T-helper 1 cell (primary cell): ENCODE measurements at places on chromosomes 6 and 20.

DNA sequence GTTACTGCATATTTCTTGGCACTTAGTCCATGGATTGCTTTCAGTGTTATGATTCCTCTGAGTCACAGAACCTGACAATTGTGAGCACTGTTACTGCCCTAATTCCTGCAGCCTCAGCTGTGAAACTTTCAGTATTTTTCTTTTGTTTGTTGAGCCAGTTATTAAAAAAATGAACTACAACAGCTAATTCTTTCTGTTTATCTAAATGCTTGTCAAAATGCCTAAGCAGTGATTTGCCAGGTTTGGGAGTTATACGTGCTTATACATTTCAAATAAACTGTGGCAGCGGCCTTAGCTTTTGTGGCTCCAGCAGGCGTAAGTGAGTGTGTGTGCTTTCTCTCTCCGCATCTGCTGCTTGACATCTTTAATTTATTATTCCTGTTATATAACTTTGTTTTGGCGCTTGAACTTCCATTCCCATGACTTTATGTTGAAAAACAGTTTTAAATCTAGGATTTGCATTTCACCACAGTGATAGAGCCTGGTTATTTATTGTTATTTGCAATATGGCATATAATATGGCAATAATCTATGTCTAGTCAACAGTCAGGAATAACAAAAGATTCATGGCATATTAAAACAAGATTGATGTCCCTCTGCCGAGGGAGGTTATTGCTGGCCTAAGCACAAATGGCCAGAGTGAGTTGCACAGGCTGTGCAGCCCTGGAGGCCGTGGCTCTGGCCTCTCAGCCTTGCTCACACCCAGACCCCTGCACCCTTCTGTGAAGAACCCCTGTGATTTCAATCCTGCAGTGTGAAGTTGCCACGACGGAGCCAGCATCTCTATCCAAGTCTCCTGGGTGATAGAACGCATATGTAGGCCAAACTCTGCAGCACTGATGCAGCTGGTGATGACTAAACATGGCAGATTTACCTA lies 303.4 kb downstream of the THBS2 start:
- no peak for DNase-seq

DNA sequence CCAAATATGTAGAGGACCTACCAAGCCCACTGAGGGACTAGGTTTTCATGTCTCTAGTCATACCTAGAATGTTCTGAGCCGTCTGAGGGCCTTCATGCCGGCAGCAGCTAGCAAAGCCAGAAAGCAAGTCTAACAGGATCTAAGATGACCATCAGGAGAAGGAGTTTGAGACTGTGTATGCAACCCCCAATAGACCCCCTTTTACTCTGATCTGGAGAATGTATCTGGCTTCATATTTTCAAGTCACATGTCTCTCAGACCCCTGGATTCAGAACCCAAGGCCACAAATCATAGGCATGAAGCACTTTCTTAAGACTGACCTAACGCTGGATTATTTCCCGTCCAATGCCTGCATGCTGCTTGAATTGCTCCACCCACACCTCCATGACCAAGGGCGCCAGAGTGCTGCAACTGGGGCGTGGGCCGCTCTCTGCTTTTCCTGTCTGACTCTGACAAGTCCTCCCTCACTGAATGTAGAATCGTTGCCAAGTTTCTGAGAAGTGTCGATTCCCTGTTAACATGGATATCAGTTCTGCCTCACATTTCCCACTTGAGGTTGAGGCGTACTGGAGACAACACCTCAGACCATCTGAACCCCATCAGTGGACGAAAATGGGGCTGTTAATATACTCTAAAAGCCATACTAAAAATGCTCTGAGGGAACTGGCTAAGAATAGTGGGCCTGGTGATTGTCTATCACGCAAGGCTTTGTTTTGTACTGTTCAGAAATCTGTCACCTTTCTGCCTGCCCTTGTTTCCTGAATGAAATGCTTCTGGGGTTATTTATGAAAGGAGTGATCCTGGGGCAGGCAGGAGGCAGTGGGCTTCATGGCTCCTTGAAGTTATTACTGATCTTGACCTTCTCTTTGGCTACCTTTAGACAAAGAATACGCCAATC lies 23.9 kb upstream of the ASXL1 start:
- DNase-seq = peak; percentile 18

- peak; percentile 64 for DNase-seq
These were observed 2.5 kb downstream of the IP6K3 start for GRCh38 chr6:33744001-33744848.

DNA sequence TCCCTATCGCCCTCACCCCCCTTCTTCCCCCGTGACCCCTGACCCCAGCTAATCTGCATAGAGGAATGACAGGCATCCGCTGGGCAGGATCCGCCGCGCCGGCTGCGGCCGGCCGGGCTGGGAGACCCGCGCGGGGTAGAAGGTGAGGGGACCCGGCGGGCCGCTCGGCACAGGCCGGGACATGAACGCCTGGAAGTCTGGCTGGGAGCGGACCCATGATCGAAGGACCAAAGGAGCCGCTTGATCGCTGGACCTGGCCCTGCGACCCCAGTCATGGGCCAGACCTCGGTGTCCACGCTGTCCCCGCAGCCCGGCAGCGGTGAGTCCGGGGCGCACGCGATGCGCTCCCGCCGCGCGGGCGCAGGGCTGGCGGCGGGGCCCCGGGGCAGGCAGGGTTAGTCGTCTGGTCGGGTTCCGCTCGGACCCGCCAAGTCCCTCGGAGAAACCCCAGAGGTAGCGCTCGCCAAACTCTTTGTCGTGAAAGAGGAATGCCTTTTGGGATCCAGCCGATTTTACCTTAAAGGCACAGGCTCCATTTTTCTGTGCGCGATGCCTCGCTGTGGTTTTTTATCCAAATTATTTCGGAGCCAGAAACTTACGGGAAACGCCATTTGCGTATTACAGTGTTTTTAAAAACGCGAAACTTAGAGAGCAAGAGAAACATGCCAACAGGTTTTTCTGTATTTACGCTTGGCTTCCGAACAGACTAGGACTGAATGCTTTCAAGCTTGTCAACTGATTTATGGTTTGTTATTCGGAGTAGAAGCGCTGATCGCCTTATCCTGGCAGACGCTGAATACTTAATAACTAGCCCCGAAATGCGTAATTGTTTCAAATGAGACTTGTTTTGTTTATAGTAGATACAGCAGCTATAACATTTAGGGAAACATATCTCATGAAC lies at the start of gene PHACTR2:
TSS of gene PHACTR2 (plus strand) at position 75 of the 901 bp plus-strand sequence. CDS start at position 274, 199 bp downstream.
- DNase-seq = peak; percentile 32

DNA sequence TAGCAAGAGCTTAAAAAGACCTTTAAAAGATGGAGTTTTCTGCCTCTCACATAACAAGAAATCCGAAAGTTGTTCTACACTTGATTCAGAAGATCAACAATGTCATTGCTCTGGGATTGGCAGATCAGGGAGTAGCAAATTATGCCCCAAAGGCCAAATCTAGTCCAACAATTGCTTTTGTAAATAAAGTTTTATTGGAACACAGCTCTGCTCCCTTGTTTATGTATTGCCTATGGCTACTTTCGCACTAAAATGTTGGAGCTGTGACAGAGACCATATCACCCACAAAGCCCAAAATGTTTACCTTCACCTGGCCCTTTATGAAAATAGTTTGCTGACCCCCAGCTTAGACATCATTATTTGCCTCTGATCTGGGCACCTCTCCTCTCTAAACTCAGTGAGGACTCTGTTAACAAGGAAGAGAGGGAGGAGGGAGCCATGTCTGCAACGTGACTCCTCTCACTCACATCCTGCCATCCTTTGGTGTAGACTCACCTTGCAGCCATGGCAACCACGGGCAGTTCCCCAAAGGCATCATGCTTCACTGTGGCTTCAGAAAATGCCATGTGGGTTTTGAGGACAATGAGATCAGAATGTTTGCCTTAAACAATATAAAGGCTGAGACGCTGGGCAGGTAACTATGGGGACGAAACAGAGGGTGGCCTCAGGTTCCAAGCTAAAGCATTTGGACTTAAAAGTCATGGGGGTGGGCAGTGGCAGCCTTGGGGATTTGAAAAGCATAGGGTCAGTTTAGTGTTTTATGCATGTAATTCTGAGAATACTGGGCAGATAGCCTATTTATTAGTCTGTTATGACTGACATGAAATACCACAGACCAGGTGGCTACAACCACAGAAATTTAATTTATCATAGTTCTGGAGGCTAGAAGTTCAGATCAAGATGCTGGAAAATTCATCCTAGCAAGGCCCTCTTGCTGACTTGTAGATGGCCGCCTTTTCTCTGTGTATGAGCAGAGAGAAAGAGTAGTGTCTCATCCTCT lies 149.7 kb upstream of the TNFAIP3 start:
- DNase-seq = peak; percentile 67

- no peak for DNase-seq
These were observed 3.6 kb downstream of the MYCT1 start for GRCh38 chr6:152701081-152701862.

- no peak for DNase-seq
These were observed 180.6 kb upstream of the CEP162 start for GRCh38 chr6:84408028-84408427.

GRCh38 chr6:160972111-160972510 lies 19.5 kb upstream of the MAP3K4 start:
- DNase-seq = no peak

DNA sequence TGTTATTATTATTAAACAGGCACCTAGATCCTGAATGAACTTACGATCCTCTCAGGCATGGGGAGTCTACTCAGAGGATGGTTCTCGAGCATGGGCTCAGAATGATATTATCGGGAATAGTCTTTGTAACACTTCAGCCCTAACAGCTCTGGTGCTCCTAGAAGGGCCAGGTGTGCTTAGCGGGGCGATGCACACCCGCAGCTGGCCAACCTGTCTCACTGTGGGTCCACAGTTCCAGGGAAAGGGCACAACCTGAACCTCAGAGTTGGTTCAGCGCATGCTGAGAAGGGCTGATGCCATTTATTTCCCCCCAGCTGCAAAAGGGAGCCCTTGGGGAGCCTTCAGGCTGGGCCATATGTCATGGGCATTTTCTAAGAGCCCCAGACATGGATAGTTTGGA lies 26.2 kb downstream of the RRAGD start:
- DNase-seq = no peak

- DNase-seq = no peak
These were observed 62.3 kb downstream of the ESR1 start for GRCh38 chr6:151869787-151870186.

GRCh38 chr6:75206576-75207342 lies 906 bp upstream of the COL12A1 start:
- no peak for DNase-seq

- DNase-seq = no peak
These were observed 580.4 kb downstream of the CBLN4 start for GRCh38 chr20:55424968-55425367.

- no peak for DNase-seq
These were observed 647.7 kb downstream of the C6orf118 start for GRCh38 chr6:164661716-164662115.

DNA sequence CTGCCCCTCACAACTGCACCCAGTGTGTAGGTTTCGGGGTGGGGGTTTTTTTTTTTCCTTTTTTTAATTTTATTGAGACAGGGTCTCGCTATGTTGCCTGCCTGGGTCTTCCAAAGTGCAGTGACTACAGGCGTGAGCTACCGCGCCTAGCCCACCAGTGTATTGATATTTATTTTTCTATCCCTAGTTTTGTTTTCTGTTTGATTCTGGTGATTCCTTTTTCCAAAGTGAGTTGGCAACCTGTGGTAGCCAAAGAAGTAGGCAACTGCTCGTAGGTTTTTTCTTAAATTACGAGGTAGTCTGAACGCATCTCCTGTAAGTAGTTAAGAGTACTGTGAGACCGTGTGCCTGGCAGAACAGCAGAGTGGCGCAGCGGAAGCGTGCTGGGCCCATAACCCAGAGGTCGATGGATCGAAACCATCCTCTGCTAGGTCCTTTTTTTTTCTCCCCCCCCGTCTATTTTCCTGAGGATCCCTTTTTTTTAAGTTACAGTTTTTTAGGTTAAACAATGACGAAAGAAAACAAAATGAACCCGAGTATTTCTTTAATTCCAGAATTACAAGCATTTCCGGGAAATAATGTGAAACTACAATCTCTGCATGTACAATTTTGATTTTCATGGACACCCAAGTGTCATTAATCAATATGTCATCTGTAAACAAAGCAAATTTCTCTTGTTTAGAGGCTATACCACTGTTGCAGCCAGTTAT lies 78.7 kb upstream of the BTN3A2 start:
- DNase-seq = peak; percentile 67

DNA sequence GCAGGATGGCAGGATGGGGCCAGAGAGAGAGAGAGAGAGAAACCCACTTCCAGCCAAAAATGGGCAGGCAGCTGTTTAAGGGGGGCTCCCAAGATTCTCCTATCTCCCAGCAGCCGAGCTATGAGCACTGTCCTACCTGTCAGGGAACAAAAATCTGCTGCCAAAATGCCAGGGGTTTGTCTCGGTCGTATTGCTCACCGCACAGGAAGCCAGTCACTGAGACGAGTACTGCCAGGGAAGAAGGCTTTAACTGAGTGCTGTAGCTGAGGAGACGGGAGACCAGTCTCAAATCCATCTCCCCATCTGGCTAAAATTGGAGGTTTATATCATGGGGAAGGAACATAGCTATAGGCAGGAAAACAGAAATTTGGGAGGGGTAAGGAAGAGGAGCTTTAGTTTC lies 22.3 kb downstream of the GGTLC1 start:
- no peak for DNase-seq

GRCh38 chr6:32126880-32127279 lies 1.2 kb downstream of the ATF6B start:
- no peak for DNase-seq

- no peak for DNase-seq
These were observed 19.7 kb downstream of the GMDS start for GRCh38 chr6:2225422-2226392.

DNA sequence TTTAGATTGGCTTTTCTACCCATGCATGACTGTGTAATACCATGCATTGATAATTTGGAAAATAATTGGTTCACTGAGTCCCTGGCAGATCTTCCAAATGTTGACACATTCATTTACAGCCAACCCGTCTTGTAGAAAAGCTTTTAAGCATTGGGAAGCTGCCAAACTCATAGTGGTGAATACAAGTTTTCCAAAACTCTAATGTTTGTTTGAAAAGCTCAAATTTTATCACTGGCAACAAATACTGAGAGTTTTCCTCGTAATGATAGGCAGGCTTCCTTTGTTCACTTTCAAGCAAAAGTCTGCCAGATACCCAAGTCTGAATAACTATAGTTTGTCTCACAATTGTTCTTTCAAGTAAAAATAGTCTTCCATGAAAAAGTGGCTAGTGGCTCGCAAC lies 143.0 kb downstream of the FIG4 start:
- no peak for DNase-seq

- no peak for DNase-seq
These were observed 8.2 kb downstream of the SPDEF start for GRCh38 chr6:34547701-34548644.

DNA sequence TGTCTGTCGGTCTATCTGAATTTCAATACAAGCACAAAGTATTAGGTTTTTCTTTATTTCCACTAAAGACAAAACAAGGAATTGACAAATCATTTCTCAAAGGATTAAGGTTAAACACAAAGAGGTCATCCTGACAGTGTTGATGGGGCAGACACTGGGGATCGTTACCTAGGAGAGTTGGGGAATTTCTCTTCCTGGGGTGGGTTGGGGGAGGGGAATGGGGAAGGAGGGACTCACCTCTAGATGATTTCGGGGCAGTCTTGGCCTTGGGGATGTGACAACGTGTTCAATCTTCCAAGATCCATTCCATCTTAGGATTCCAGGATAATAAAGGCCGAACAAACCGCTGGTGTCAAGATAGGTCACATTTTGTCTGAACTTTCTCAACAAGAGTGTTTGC lies 35.4 kb upstream of the FOXA2 start:
- no peak for DNase-seq
